ENCODE measurements at places on chromosomes 12 and 14. TPM values are rescaled to one million over a fixed set of nuclear protein-coding genes. Genes with fewer than 3 reads are reported as not detected.

The GPR84 gene
- total RNA-seq, result not detected

- DNase-seq, result no peak
These were observed 4.7 kb downstream of the GPX2 start for GRCh38 chr14:64937821-64938193.

DNA sequence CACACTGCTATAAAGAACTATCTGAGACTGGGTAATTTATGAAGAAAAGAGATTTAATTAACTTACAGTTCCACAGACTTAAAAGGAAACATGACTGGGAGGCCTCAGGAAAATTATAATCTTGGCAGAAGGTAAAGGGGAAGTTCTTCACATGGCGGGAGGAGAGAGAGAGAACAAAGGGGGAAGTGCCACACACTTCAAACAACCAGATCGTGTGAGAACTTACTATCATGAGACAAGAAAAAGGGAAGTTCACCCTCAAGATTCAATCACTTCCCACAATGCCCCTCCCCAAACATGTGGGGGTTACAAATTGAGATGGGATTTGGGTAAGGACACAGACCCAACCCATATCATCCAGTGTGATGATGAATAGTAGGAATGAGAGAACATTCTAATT, 366.5 kb downstream of the LRFN5 start:
- DNase-seq, result no peak

DNA sequence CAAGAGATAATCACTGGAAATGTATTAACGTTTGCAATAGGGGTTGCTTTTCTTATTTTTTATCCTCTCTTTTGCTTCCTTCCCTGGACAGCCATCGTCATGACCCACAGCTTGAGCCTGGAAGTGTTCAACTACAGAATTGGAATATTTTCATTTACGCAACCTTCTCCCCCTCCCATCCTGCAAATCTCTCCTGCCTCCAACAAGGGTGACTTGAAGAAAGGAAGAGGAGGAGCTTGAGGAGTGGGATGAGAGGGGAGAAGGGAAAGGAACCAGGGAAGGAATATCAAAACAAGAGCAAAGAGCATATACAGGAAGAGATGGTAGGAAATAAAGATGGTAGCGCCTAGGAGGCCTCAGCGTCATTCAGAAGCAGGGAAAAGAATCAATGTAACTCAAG, 1.6 kb upstream of the MANSC4 start:
- peak; percentile 36 for DNase-seq

- DNase-seq, result no peak
These were observed 118.7 kb downstream of the PRIMA1 start for GRCh38 chr14:93669632-93670031.

DNA sequence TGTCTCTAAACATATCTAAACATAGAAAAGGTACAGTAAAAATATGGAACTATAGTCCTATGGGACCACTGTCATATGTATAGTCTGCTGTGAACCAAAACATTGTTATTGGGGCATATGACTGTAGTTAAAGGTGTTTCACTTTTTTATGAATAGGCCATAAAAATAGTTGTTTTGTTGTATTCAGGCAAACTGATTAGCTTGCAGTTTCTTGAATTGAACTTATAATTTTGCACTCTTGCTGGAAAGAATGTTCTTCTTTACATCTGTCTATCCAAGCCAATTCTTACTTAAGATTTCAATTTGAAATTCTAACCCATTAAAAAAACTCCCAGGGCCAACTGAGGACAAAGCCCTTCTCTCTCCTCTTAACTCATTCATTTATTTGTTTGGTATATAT, 234.1 kb downstream of the NOVA1 start:
- no peak for DNase-seq
